Vagina (tissue), 2 donors: ENCODE measurements at places on chromosomes 6 and 20.

- DNase-seq = no peak
These were observed 415.6 kb downstream of the GJA1 start for GRCh38 chr6:121851056-121851455.

DNA sequence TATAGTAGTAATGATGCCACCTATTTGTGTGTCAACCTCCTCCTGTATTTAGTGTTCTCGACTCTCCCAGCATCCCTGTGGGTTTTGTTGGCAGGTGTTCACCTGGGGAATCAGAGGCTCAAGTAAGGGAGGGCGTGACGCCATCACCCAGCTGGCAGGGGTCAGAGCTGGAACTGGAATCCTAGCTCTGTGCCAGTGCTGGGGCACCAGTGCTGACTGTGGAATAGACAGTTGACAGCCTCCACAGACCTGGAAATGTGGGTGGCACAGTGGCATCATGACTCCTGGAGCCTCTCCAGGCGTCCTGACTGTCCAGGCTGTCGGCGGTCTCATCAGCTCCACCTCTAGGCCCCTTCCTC is 102.8 kb downstream of the SYCP2 start:
- DNase-seq = no peak

- DNase-seq = no peak
These were observed 24.6 kb downstream of the PPP1R14C start for GRCh38 chr6:150167479-150167873.

- no peak for DNase-seq
These were observed 15.5 kb upstream of the ZFP57 start for GRCh38 chr6:29696147-29697125.

DNA sequence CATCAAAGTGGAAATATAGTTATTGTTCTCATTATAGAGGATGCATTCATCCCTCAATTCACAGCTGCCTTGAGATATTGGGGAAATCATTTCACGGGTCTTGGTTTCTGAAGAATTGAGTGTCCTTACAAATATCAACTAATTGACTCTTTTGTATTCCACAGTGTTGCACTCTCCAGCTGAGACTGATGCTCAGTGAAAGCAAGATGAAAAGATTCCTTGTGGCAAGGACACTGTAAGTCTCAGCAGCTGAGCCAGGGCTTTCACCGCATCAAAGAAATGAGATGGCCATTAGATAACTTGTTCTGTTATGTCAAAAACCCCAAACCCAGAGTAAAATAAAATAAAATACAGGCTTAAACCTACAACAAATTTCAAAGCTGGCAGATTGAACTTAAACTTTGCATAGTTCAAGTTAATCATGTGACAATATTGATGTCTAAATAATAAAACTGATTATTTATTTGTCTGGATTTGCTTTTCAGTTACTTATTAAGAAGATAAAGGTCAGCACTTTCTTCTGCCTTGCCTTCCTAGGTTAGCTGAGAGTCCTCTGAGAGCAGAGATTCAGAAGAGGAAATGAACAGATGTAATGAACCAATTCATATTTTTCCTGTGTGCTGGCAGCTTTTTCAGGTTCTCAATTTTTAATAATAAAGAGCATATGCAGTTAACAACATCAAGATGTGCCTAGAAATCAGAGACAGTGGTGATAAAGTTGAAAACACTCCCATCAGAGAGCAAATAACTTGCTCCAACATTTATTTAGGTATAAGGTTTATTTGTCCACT is 82.4 kb upstream of the SMLR1 start:
- DNase-seq = no peak

DNA sequence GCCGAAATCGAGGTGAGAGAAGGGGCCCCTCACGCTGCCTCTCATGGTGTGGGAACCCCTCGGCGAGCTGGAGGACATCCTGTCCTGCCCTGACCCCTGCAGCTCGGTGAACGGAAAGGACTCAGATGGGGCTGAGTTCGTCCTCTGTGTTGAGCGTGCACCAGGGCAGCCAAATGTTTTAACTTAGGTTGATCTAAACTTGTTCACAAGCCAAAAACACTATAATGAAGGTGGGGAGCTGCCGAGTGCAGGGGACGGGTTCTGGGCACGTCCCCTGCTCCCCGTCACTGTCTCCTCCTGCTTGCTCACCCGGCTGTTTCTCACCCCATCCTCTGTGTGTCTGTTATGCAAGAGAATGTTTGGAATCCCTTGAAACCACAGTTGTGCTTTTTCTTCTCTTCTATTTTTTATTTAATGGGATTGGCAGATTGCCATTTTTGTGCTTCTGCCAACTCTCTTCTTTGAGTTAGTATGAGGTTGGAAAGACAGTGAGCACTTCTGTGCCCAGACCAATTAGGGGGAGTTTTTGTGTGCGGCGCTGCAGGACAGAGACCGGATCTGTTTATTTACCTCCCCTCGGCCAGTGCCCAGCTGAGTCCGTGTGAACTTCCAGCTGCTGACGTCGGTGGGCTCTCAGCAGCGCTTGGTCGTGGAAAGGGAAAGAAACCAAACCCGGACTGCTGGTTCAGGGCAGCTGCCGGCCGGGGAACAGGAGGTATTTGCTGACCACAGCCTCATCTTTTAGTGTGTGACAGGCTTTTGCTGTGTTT is 158.1 kb downstream of the DTNBP1 start:
- DNase-seq = peak; percentile 93

GRCh38 chr6:16184551-16184950 is 53.8 kb upstream of the GMPR start:
- DNase-seq = no peak

- DNase-seq = no peak
These were observed 192.3 kb upstream of the RNF217 start for GRCh38 chr6:124769811-124770544.

- DNase-seq = no peak
These were observed 120.0 kb downstream of the FOXC1 start for GRCh38 chr6:1729750-1730140.

- DNase-seq = no peak
These were observed 43.1 kb downstream of the SLC17A5 start for GRCh38 chr6:73610444-73611275.

DNA sequence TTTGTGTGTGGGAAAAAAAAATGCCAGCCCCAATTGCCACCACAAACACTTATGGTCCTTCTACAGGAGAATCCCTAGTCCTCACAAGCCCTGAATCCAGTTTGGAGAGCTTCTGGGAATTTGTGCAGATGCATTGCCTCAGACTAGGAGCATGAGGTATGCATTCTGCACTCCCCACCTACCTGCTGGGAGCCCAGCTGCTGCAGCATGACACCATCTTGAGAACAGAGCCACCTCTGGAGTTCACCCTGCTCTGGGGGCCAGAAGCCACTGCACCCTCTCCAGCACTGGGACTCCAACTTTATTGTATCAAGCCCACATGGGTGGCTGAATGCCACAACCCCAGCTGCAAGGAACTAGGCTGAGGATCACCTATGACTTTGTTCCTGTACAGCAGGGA is 568.5 kb upstream of the ID4 start:
- no peak for DNase-seq

- DNase-seq = no peak
These were observed 51.4 kb upstream of the SAYSD1 start for GRCh38 chr6:39166189-39166911.

- DNase-seq = no peak
These were observed 473.0 kb upstream of the CITED2 start for GRCh38 chr6:139847457-139847813.

DNA sequence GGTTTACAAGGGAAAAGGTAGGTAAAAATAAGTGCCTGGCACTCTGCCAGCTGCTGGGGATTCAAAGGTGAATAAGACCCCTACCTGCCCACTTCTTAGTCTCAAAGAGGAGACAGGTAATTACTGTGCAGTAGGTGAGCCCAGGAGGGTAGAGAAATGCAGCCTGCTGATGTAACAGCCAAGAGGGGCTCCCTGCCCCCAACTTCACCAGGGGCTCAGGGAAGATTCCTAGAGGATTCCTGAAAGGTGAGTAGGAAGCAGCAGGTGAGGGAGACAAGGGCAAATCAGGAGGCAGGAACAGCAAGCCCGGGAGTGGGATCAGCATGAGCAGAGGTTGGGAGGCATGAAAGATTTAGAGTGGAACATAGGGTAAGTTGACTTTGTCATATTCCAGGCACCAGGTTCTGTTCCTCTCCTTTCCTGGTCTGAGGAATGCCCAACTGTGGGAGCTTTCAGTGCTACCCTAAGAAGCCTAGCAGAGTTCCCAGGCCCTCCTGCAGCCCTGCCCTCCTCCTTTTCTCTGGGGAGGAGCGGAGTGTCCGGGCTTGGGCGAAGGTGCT is 258.1 kb downstream of the LRFN2 start:
- no peak for DNase-seq

- no peak for DNase-seq
These were observed 13.3 kb downstream of the IRF4 start for GRCh38 chr6:404685-405423.

- no peak for DNase-seq
These were observed 67.2 kb downstream of the FOXO3 start for GRCh38 chr6:108627692-108628550.

- no peak for DNase-seq
These were observed 83.9 kb downstream of the SESN1 start for GRCh38 chr6:109010705-109011102.

- no peak for DNase-seq
These were observed 177.6 kb downstream of the PLCB1 start for GRCh38 chr20:8309634-8310033.

DNA sequence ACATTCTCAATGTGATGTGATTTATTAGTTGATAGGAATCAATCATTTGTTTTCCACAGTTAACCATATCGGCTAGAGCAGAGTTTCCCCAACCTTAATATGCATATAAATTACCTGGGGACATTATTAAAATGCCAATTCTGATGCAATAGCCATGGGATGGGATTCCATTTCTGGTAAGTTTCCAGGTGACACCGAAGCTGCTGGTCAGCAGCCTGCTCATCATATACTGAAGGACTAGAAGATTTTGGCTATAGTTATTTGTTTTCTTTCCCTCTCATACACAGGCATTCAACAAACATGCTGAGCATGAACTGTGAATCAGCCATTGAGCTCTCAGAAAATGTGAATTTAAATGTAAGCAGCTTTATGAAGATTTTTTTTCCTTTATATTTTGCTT is 35.8 kb downstream of the FBXO5 start:
- no peak for DNase-seq

GRCh38 chr6:1439349-1439748 is 50.0 kb downstream of the FOXF2 start:
- peak; percentile 5 for DNase-seq

GRCh38 chr6:135233686-135234491 is 52.8 kb downstream of the MYB start:
- DNase-seq = no peak

DNA sequence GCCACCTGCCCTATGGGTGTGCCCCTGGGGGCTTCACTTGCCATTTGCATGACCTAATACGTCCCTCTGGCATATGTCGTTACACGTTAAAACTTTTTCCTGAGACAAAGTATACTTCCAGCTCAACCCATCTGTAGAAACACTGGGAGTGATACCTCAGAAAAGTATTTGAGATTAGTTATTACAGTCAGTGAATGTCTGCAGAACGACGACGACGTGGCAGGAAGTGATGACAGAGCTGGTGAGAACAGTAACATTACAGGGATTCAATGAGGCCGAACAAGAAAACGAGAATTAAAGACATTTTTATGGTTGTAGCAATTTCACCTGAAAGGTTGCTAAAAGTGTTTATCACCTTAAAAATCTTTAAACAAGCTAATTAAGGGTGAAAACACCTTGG is 40.2 kb downstream of the SASH1 start:
- DNase-seq = no peak

DNA sequence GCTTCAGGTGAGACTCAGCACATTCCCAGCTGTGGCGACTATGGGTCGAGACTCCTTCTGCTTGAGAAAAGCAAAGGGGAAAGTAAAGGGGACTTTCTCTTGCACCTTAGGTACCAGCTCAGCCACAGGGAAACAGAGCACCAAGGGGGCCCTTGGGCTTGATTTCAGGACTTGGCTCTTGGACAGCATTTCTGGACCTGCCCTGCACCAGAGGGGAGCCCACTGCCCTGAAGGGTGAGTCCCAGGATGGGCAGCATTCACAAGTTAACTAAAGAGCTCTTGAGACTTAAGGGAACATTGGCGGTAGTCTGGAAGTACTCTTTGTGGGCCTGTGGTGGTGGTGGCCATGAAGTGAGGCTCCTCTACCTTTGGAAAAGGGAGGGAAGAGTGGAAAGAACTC is 50.3 kb upstream of the RCAN2 start:
- no peak for DNase-seq

DNA sequence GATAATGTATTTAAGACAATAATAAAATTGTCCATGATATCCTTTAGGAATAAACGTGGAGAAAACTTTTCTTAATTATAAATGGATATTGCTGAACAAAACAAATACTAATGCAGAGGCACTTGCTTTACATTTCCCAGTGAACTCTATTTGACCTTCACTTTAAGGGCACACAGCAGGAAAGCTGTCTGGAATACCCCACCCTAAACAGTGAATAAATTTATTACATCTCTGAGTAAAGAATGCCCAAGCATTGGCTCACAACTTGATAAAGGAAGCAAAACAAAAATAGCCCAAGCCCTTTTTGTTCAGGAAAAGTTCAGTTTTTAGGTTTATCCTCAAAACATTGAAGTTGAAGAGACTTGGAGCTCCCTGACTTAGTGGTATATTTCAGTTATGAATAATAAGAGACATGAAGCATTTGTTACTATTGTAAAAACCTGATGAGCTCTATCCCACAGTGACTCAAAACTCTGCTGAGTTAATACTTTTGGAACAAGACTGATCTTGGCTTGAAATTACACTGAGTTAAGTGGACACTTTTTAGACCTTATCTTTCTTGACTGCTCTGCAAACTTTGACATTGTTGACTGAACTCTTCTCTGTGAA is 353.9 kb downstream of the BCKDHB start:
- no peak for DNase-seq

DNA sequence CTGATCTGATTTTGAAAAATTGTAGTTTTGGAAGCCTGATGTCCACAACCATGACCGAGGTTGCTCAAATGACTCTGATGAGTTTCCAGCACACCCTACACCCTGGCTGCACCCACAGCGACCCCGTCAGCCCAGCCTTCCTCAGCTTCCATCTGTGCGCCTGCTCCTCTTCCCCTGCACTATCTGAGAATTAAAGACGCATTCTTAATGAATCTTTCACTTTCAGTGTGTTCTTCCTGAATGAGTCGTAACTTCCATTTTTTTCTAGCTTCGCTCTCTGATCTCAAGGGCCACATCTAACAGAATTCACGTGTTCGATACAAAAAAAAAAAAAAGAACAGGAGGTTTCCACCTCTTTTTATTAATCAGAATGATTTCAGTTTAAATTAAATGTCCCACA is 21.3 kb upstream of the RREB1 start:
- DNase-seq = no peak

GRCh38 chr20:51720854-51721253 is 47.3 kb downstream of the ATP9A start:
- DNase-seq = no peak

- DNase-seq = no peak
These were observed 268.8 kb upstream of the SULF2 start for GRCh38 chr20:48054051-48054450.

- no peak for DNase-seq
These were observed 27.3 kb upstream of the GRM4 start for GRCh38 chr6:34172961-34173775.
